ENCODE measurements at places on chromosomes 6 and 20.

DNA sequence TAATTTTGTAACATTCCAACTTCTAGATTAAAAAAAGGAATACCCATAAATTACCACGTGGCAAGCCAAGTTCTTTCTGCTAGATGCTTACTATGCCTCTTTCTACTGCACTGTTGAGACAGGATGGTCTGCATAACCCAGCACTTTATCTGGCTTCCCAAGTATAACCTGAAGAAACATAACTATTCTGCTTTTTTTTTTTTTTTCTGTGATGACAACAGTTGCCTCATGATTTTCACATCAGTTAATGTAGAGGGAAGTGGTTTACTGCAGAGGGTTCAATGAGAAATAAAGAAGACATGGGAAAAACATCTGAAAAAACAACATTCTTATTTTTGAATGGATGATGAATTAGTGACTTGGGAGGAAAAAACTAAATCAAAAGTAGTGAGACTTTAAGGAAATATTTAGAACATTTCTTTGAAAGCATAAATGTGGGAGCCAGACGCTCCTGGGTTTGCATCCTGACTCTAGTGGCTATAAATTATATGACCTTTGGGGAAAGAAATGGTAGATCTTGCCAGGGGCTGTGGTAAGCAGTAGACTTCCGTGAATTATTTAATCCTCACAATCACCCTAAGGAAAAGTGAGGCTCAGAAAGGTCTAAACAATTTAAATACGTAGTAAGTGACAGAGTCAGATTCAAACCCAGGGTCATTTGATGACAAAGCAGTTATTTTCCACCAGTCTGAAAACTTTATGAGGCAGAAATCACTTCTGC, 230.7 kb downstream of the PHACTR1 start:
- DNase-seq, result no peak

DNA sequence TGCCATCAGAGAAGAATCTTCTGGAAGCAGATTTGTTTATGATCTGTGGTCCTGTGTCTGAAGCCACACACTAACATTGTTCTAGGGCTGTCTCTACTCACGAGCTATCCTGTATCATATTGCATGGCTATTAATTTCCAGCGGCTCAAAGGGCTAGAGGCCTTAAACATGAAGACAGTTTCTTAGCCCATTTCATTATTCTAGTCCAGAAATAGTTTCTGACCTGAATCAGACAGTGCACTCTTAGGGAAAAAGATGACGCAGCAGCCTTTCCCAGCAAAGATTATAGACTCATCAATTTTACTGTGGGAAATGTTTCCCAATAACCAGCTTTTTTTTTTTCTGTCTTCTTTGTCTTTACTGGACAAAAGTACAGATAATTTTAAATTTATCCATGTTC, 105.3 kb upstream of the SUPT3H start:
- no peak for DNase-seq

GRCh38 chr6:129638055-129638684, 71.8 kb downstream of the ARHGAP18 start:
- DNase-seq, result no peak

GRCh38 chr6:55584654-55585354, 5.8 kb upstream of the HMGCLL1 start:
- DNase-seq, result no peak

GRCh38 chr6:140487586-140487985, 1113.1 kb upstream of the CITED2 start:
- DNase-seq, result no peak

DNA sequence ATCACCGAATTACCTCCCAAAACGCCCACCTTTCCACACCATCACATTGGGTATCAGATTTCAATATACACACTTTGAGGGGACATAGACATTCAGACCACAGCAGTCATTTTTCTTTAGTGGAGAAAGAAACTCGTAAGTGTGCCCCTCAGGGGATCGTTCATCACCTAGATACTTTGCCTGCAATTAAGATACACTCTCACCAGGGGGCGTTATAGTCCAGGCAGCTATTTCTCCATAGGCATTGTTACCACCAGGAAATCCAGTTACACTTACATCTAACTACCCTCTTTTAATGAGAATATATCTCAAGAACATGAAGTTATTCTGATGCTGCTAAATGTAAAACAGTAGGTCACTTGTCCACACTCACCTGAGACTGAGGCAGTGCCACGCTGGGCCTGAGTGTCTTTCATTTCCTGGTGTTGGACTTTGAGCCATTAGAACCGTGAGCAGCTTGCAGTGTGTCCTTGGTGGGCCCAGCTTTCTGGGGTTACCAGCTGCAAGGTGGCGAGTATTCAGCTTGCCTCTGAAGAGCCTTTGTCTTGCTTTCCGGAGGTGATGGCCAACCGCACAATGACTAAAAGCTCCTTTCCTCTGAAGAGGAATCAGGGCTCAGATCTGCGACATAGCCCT, 35.1 kb upstream of the UNC93A start:
- DNase-seq, result no peak

GRCh38 chr6:36622901-36623546, 28.9 kb downstream of the SRSF3 start:
- no peak for DNase-seq

- DNase-seq, result no peak
Measured at GRCh38 chr6:97689078-97689754, 406.2 kb upstream of the MMS22L start.

- no peak for DNase-seq
Measured at GRCh38 chr20:59042151-59042795, at the start of gene PRELID3B. TSS of gene PRELID3B (minus strand) at chr20:59042786. CDS start at chr20:59042730, 56 bp downstream.

- no peak for DNase-seq
Measured at GRCh38 chr6:166056637-166057036, 111.0 kb downstream of the TBXT start.

DNA sequence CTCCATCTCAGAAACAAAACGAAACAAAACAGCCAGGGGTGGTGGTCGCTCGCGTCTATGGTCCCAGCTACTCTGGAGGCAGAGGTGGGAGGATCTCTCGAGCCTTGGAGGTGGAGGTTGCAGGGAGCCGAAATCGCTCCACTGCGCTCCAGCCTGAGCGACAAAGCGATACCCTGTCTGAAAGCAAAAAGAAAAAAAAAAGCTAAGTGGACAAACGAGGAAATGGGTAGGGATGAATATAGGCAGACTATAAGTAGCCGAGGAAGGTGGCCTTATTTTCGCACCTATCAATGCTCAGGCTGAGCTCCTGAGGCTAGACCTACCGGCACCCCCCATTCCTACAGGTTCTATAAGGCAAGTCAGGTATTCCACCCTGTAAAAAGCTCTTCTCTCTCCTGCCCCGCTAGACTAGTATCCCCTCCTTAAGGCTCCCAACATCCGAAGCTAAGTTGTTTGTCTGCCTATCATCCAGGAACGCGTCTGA, 650 bp upstream of the CASP8AP2 start:
- no peak for DNase-seq

DNA sequence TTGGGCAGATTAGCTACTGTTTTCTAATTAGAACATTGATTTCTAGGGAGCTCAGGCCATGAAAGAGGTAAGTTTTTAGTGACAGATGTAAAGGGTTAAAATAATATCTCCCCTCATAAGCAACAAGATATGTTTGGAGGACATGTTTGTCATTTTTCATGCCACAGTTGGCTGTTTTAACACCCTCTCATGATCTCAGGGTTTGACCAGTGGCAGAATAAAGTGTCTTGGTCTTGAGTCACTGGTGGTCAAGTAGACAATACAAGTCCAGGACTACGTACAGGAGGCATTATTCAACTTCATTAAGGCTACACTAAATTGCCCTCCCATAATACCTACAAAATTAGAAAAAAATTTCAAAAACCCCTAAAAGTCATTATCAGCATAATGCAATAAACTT, 92.6 kb downstream of the F13A1 start:
- no peak for DNase-seq

DNA sequence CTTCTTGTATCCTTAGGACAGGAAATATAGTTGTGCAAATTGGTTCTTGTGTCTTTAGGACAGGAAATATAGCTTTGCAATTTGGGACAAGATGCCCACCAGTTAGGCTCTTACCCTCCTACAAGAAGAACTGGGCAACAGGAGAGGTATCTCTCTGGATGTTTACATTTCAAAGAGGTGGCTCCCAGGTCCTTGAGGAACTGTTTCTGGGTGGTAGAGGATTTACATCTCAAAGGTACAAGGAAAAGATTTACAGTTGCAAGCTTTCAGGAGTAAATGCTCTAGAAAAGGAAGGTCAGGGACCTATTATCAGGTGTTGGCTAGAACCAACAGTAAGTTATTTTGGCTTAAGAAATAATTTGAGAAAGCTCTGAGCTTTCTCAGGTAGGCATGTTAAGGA, 19.2 kb downstream of the RNF182 start:
- DNase-seq, result no peak

- DNase-seq, result no peak
Measured at GRCh38 chr6:119172824-119173223, 94.4 kb upstream of the FAM184A start.

- DNase-seq, result no peak
Measured at GRCh38 chr20:7971536-7972280, 31.4 kb upstream of the HAO1 start.
